GM12864 (cell line): ENCODE measurements at places on chromosomes 2 and 18.

- DNase-seq = no peak
Observed at GRCh38 chr2:7513834-7514233, 596.6 kb downstream of the RNF144A start.

DNA sequence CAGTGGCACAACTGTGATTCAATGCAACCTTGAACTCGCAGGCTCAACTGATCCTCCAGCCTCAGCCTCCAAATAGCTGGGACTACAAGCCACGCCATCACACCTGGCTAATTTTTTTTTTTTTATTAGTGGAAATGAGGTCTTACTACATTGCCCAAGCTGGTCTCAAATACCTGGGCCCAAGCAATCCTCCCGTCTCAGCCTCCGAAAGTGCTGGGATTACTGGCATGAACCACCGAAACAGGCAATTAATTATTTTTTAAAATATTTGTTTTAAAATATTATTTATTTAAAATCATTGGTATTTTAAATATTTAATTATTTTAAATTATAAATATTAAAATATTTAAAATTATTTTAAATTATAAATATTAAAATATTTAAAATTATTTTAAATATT, 24.5 kb downstream of the SRBD1 start:
- DNase-seq = no peak

- no peak for DNase-seq
Observed at GRCh38 chr2:175025946-175026345, 20.8 kb upstream of the CHN1 start.

- DNase-seq = no peak
Observed at GRCh38 chr2:240916571-240917008, 10.5 kb downstream of the CROCC2 start.

DNA sequence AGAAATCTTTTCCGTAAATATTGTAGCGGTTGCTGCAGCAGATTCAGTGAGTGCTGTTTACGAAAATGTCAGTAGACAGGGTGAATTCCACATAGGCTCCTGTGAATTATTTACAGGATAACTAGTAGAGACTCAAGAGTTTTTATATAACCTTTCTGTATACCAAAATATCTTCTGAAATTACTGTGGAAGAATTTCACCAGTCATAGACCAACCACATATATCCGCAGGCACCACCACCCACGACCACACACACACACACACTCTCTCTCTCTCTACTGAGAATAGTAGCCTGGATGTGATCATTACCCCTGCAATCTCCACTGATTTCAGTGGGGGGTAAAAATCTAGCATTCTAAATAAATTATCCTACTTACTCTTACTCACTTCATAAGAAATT, 341.8 kb downstream of the RBM43 start:
- no peak for DNase-seq

- no peak for DNase-seq
Observed at GRCh38 chr2:214325404-214325803, 85.5 kb upstream of the VWC2L start.

DNA sequence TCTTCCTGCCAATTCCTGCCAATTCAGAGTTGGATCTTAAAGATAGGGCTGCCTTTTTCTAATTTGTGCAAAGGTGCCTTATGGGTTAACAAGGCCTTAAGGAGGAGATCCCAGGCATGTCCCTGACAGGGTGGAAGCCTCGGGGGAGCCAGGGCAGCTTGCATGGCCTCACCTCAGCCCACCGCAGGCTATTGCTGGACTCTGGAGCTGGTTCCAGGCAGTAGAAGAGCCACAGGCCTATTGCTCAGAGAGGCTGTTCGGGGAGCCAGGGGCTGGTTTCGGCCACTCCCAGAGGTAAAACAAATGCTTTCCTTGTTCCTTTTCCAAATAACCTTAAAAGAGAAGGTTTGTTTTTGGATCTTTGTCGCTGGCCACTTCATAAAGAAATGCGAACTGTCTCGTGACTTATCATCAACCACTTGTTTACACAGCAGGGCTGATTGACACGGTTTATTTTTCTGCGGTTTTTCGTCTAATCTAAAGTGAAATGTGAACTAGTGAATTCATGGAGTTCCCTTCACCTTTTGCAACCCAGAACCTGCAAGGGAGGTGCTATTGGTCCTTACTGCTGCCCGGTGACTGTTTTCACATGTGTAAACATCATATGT, 108.6 kb downstream of the APOB start:
- DNase-seq = no peak

GRCh38 chr2:85164145-85164569, 31.0 kb downstream of the TCF7L1 start:
- no peak for DNase-seq

- no peak for DNase-seq
Observed at GRCh38 chr2:23091019-23091418, 294.0 kb upstream of the KLHL29 start.

GRCh38 chr18:78521744-78522143, 457.9 kb upstream of the SALL3 start:
- DNase-seq = no peak

DNA sequence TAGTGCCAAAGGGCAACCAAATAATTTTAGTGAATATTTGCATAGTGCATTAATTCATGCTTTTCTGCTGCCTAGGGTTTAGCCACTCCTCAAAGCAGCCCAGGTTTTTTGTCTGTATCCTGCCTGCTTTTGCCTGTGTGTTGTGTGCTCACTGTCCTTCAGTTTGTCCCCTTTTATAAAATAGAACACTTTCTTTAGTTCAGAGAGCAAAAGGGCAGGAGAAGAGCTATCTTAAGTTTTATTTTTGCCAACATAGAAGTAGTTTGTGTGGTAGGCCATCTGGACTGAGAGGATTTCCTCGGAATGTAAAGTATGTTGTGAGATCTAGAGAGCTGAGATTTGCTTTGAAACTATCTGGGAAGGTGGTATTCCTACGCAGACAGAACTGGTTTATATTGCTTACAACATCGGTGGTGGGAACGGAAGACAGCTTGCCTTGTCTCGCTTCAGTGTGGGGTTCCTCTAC, 64.9 kb downstream of the EML4 start:
- no peak for DNase-seq

DNA sequence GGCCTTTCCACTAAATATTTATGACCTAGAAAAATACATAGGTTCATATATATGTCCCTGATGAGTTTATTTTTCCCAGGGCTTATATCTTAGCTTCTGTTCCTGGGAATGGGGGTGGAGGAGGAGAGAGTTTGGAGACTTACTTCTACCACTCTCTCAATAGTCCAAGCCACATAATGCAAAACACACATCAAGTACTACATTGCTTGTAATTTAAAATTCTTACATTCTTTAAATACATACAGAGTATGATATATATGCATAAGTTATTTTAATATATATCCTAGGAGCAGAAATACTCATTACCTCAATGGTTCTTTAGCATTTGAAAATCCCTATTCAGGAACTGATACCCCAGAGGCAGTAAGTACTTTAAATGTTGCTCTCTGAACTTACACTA, 73.2 kb upstream of the MYL1 start:
- DNase-seq = no peak

- DNase-seq = no peak
Observed at GRCh38 chr18:5413447-5413846, 117.9 kb upstream of the ZBTB14 start.

DNA sequence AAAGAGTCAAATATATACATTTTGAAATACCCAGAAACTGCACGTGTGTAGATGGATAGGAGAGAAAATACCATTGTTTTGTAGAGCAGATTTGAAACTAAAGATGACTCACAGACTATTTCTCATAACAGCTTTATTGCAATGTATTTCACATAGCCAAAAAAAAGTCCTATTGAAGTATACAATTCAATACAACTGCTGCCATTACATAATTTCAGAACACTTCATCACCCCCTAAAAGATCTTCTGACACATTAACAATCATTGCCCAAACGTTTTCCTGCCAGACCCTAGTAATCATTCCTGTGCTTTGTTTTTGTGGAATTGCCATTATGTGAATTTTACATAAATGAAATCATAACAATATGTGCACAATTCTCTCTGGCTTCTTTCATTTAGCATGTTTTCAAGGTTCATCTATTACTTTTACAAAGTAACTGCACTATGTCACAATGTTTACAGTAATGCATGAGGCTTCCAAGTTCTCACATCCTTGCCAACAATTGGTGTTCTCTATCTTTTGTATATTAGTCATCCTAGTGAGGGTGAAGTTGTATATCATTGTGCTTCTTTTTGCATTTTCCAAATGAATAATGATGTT, 378.6 kb upstream of the CWC22 start:
- no peak for DNase-seq

DNA sequence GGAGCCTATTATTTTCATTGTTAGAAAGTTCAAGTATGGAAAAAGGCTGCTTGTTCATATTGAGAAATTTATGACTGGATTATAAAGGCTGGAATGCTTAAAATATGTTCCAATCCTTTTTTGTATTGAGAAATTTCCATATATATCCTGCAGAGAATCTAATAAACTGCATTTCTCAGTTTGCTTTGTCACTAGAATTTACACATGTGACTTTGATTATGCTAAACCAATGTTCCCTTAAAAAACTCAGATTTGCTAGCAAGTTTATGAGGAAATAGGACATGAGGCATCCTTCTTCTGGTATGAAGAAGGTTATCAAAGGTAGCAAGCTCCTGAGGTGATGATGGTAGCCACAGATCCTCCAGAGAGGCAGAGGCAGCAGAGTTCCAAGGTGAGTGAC, 29.2 kb upstream of the DSEL start:
- no peak for DNase-seq

GRCh38 chr2:125424266-125424785, 1231.6 kb upstream of the GYPC start:
- DNase-seq = no peak

DNA sequence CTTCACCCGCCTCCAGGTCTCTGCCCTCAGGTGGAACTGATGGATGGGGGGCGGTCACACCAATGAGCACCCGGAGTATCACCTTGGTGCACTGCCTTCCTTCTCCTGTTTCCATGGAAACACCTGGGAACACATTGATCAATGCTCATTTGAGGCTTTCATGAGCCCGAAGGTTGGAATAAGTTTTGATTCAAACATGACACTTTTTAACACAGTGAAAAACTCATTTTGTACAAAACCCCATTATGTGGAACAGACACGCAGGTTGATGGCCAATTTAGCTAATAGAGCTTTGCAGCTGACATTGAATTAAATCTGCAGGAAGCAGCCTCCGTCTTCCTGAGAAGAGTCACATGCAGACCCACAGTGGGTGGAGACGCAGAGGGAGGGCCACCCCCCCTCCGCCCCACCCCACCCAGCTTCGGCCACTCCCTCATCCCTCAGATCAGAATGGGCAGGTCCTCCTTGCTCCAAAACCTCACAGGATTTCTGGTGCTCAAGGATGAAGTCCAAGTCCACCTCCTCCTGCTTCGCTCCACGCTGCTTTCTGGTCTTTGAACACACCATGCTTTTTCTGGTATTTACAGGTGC, 96.0 kb upstream of the MYCN start:
- DNase-seq = no peak

GRCh38 chr2:233336541-233336940, 17.8 kb upstream of the DGKD start:
- no peak for DNase-seq

- DNase-seq = no peak
Observed at GRCh38 chr2:63827749-63828148, 13.9 kb upstream of the UGP2 start.

DNA sequence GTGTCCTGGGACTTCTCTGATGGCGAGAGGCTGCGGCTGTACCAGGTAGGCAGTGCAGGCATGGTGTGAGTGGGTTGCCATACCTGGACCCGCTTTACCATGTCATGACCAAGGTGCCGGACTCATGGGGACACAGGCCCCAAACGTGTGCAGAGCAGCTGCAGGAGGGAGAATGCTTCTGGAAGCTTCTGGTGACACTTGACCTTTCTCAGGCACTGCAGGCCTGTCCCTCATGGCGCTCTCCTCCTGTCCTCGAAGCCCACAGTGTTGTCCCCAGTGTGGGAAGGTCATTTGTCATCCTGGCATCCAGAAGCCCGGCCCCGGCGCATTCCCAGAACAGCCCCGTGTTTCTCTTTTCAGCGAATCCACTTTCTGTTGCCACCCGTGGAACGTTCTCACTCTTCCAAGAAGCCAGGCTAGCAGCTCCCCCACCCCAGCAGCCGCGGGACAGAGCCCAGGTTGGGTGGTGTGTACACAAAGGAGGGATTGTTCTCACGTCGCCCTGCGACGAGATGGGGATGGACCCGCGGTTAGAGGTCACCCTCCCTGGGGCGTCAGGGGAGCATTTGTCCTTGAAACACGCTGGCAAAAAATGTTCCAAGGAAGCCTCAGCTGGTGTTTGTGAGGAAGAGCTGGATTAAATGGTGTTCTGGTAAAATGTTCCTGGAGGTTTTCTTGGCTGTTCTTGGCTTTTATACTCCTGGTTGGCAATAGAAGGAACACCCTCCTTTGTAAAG, 43.7 kb downstream of the SH3BP4 start:
- DNase-seq = no peak

GRCh38 chr2:151918308-151918707, 90.1 kb upstream of the ARL5A start:
- DNase-seq = no peak

GRCh38 chr2:206556357-206556949, 85.8 kb upstream of the FAM237A start:
- DNase-seq = peak; percentile 21

- no peak for DNase-seq
Observed at GRCh38 chr2:150624001-150624401, 136.5 kb upstream of the RND3 start.

- no peak for DNase-seq
Observed at GRCh38 chr2:63976125-63976510, 43.1 kb downstream of the VPS54 start.

GRCh38 chr2:45839508-45840251, 188.2 kb downstream of the PRKCE start:
- no peak for DNase-seq

GRCh38 chr2:165328272-165328671, 89.1 kb downstream of the SCN2A start:
- no peak for DNase-seq

GRCh38 chr2:203889944-203890343, 22.4 kb downstream of the CTLA4 start:
- DNase-seq = no peak

- DNase-seq = no peak
Observed at GRCh38 chr2:30356776-30357175, 90.3 kb upstream of the LCLAT1 start.

- DNase-seq = no peak
Observed at GRCh38 chr2:8389431-8390108, 292.3 kb upstream of the ID2 start.

- no peak for DNase-seq
Observed at GRCh38 chr2:72927619-72928550, 10.6 kb downstream of the EMX1 start.

GRCh38 chr2:154554046-154554445, 144.4 kb upstream of the KCNJ3 start:
- no peak for DNase-seq

- DNase-seq = no peak
Observed at GRCh38 chr2:85704800-85705679, 10.9 kb downstream of the GNLY start.

DNA sequence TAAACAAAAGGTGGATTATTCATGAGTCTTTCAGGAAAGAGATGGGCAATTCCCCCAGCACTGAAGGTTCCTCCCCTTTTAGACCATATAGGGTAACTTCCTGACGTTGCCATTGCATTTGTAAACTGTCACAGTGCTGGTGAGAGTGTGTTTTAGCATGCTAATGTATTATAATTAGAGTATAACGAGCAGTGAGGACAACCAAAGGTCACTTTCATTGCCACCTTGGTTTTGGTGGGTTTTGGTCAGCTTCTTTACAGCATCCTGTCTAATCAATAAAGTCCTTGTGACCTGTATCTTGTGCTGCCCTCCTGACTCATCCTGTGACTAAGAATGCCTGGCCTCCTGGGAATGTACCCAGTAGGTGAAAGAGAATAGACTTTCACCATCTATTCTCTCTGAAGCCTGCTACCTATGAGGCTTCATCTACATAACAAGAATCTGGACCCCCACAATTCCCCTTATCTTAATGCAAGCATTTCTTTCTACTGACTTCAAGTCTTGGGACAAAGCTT, 148.7 kb downstream of the CABLES1 start:
- no peak for DNase-seq
